ENCODE measurements at places on chromosomes 12 and 14.

GRCh38 chr12:57133013-57133569 lies 4.8 kb downstream of the LRP1 start:
- peak; percentile 68 for DNase-seq

DNA sequence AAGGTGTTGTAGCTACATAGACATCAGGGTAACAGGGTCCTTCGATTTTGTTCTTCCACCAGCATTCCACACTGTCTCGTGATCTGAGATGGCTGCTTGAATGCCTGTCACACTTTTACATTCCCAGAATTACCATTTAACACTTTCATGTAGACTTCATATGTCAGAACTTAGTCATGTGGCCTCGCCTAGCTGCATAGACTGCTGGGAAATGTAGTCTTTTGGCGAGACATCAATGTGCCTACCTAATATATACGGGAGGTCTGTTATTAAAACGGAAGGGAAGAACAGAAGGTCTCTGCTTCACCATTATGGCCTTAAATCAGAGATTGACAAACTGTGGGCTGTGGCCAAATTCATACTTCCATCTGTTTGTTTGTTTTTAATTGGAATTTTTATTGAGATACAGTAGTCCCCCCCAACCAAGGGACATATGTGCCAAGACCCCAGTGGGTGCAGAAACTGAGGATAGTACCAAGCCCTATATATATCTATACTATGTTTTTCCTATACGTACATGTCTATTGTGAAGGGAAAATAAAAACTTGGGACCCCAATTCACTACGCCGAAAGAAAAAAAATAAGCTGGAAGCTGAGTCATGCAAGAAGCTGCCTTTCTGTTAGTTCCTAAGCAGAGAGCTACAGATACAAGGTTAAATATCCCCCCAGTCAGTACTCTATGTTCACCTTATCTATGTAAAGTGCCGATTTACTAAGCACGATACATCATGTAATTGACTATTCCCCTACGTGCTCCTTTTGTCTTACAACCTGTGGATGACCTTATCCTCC lies 11.3 kb upstream of the HRK start:
- DNase-seq = no peak

GRCh38 chr12:29207120-29207519 lies 58.0 kb downstream of the FAR2 start:
- DNase-seq = no peak

- no peak for DNase-seq
Measured at GRCh38 chr12:11704089-11704488, 54.6 kb downstream of the ETV6 start.

DNA sequence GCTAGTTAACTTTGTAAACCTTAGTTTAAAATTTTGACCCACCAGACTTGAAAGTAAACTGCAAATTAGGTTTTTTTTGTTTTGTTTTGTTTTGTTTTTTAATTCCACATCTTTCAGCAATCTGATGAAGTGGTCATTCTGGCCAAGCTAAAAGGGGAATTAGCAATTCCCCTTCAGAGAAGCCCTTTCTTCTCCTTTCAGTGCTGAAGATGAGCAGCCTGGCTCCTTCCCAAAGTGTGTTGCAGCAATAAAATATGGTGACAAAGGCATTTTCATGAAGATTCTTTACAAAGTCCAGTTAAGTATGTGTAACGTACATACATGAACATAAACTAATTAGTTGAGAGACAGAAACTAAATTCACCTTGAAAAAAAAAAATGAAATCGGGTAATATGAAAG lies 380.1 kb downstream of the NOVA1 start:
- DNase-seq = no peak

GRCh38 chr12:12872139-12872933 lies 19.0 kb upstream of the GPRC5A start:
- DNase-seq = peak; percentile 87

Measured in HFFc6 (cell line).